ENCODE measurements at places on chromosomes 12 and 14.

- H3K4me3 ChIP-seq = no peak overlapping the region
- peaks cover 20% of the 10 kb centered on the region for H3K27me3 ChIP-seq
- DNase-seq = no peak
- peaks cover 14% of the 10 kb centered on the region for H3K36me3 ChIP-seq
These were observed 249.9 kb downstream of the DAD1 start for GRCh38 chr14:22338917-22339715.

DNA sequence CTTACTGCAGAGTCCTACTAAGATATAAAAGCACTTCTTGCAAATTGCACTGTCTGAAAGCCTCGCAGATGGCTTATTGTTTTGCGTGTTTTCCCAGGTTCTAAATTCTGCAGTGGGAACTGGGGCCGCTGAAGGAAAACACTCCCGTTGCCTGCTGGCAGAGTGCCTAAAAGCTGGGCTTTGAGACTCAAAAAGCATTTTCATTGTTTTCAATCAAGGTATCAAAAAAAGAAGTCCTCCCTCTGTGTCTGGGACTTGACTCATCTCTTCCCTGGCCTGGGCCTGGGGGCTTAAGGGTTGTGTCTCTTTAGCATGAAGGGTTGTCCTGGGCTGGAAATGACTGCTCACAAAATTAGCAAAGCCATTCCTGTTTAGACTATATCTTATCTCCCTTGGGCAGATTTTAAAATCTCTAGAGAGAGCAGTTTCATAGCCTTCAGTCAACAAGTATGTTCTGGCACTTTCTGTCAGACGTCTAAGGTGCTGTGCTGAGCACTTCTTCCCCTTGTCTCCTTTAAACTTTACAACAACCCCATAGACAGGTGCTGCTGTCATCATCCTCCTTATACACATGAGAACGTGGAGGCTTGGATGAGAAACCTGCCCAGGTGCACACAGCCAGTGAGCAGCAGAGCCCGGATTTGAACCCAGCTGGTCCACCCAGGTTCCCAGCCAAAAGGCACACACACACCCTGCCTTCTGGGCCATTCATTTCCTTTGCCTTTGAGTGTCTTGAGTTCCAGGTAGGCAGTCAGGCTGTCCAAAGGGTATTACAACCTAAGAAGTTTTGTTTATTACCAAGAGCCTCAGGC is 31.1 kb downstream of the ELK3 start:
- H3K4me1 ChIP-seq = peaks cover 18% of the 10 kb centered on the region
- H3K27me3 ChIP-seq = no peaks in the 10 kb centered on the region
- peaks cover 17% of the 10 kb centered on the region for H3K36me3 ChIP-seq
- H3K4me3 ChIP-seq = no peak overlapping the region

DNA sequence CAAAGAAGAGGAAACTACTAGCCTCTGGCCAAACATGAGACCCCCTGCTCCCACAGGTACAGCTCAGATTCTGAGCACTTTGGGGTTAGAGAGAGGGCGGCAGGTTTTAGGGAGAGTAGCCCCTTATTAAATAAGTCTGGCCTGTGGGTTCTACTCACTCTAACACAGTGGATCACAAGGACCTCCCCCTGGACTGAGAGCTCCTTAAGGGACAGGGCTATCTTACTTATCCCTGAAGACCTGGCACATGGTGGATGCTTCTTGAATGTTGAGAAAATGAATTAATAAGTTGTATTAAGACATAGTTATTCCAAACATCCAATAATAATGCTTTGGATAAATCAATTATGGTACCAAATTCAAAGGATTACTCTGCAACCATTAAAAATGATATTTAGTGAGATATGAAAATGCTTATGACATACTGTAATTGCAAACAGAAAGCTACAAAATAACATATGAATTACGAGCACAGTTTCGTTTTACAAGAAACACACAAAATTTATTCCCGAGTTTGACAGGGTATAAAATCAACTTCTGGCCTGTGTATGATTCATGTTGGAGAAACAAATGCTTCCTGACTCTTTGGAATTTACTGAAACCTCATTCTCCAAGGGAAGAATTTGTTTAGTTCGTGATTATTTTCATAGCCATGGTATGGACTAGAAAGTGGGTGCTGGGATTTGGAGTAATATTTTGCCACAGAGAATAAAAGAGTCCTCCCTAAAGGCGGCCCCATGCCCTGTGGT is 59.3 kb upstream of the BDKRB2 start:
- H3K4me3 ChIP-seq = no peak overlapping the region
- DNase-seq = no peak
- no peaks in the 10 kb centered on the region for H3K4me1 ChIP-seq
- H3K27ac ChIP-seq = no peak overlapping the region
- H3K27me3 ChIP-seq = peaks cover 24% of the 10 kb centered on the region
- no peaks in the 10 kb centered on the region for H3K36me3 ChIP-seq

DNA sequence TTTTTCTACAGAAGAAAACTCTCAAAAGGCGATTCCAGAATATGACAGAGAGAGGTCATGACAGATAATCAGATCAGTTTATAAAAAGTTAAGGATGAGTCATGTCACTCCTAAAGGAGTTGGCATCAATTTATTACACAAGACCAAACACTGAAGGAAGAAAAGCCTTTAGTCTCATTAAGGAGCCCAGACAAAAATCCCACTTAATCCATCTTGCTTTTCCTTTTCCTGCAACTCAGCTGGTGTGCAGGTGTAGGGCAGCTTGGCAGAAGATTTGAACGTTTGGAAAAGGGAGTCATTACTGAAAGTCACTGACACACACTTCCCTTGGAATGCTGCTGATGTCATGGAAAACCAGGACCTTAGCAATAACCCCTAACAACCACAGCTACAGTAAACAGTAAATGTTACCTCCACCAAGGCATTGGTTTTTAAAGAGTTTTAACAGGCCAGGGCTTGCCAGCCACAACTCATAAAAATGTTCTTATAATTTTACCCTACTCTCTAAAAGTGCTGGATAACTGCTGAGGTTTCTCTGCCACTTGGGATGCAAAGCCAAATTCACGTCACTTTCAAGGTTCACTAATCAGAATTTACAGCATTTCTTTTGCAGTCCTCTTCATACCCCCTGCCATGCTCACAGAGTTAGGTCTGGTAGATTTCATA is 320.6 kb downstream of the RAD51B start:
- H3K4me1 ChIP-seq = no peaks in the 10 kb centered on the region
- H3K4me3 ChIP-seq = no peak overlapping the region
- H3K27ac ChIP-seq = peak overlapping the region; percentile 44
- no peak for DNase-seq
- no peaks in the 10 kb centered on the region for H3K27me3 ChIP-seq

GRCh38 chr14:66039495-66039894 is 446.7 kb upstream of the CCDC196 start:
- H3K4me1 ChIP-seq = no peaks in the 10 kb centered on the region
- DNase-seq = no peak
- no peaks in the 10 kb centered on the region for H3K36me3 ChIP-seq
- H3K27ac ChIP-seq = no peak overlapping the region
- H3K27me3 ChIP-seq = peaks cover 11% of the 10 kb centered on the region

DNA sequence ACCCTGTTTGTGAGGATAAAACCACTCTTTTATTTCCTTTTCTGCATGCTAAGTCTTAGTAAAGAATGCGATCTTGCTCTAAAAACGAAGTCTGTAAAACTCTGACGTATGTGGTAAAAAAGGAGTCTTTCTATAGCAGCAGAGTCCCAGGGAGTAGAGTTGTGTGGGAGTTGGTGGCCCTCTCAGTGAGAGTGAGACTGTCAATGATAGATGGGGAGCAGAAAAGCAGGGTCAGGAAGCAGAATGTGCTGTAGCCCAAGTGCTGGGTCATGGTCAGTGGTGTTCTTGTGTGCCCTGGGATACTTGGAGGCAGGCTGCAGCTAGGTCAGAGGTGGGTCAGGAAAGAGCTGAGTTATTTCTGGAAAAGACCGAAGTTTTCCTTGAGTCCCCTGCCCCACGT is 20.3 kb upstream of the GPR33 start:
- no peaks in the 10 kb centered on the region for H3K36me3 ChIP-seq
- H3K4me3 ChIP-seq = no peak overlapping the region
- H3K4me1 ChIP-seq = no peaks in the 10 kb centered on the region
- H3K27me3 ChIP-seq = no peaks in the 10 kb centered on the region

DNA sequence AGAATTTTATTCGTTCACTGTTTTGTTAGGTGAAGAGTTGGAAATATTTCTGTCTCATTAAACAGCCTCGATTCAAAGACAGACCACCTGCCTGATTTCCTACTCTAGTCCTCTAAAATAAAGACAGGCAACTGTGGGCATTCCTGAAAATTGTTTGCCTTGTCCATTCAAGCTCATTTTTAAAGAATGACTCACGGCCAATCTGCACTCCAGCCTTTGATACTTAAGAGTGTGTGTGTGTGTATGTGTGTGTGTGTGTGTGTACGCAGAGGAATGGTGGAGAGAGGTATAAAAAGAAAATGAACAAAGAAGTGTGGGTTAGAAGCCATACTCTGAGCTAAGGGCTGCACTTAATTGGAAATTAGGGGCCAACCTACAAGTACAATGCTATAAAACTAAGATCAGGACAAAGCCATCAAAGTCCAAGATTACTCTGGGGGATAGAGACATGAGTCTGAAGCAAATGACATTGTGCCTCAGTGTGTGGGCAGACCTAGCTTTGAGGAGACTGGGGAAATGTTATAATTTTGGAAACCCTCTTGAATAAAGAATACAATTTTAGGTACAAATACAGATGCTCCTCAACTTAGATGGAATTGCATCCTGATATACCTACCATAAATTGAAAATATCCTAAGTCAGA is 45.6 kb upstream of the SOCS2 start:
- peaks cover 9% of the 10 kb centered on the region for H3K27me3 ChIP-seq
- H3K4me1 ChIP-seq = peaks cover 4% of the 10 kb centered on the region
- H3K4me3 ChIP-seq = no peak overlapping the region

GRCh38 chr14:68506645-68507419 is 286.0 kb downstream of the ZFP36L1 start:
- H3K4me1 ChIP-seq = peaks cover 54% of the 10 kb centered on the region
- peak overlapping the region; percentile 87 for H3K27ac ChIP-seq
- peak; percentile 68 for DNase-seq
- no peaks in the 10 kb centered on the region for H3K27me3 ChIP-seq
- H3K36me3 ChIP-seq = no peaks in the 10 kb centered on the region

- H3K27me3 ChIP-seq = no peaks in the 10 kb centered on the region
- H3K4me3 ChIP-seq = no peak overlapping the region
- DNase-seq = no peak
These were observed 557.2 kb downstream of the BCL11B start for GRCh38 chr14:98714626-98715425.

DNA sequence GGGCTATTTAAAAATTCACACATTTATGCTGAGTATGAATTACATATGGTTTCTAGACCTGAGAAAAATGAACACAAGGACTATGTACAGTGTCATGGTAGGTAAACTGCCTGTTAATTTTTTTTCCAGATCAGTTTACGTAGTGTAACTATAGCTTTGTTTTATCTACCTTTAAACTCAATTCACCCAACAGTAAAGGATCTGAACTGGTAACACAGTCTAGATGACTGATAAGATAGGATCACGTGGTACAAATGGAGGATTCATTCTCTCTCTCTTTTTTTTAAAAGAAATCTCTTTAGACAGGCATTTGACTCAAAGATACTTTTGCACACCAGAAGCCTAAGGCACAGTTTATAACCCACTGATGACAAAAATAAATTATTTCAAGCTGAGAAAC is 130.8 kb upstream of the ATP2B1 start:
- no peaks in the 10 kb centered on the region for H3K27me3 ChIP-seq
- H3K36me3 ChIP-seq = no peaks in the 10 kb centered on the region
- no peak overlapping the region for H3K4me3 ChIP-seq
- H3K27ac ChIP-seq = no peak overlapping the region
- no peak for DNase-seq
- H3K4me1 ChIP-seq = peaks cover 11% of the 10 kb centered on the region

GRCh38 chr12:94954948-94955592 is 48.4 kb downstream of the NDUFA12 start:
- peaks cover 4% of the 10 kb centered on the region for H3K27me3 ChIP-seq
- no peak overlapping the region for H3K27ac ChIP-seq
- H3K36me3 ChIP-seq = no peaks in the 10 kb centered on the region
- no peaks in the 10 kb centered on the region for H3K4me1 ChIP-seq
- no peak for DNase-seq

DNA sequence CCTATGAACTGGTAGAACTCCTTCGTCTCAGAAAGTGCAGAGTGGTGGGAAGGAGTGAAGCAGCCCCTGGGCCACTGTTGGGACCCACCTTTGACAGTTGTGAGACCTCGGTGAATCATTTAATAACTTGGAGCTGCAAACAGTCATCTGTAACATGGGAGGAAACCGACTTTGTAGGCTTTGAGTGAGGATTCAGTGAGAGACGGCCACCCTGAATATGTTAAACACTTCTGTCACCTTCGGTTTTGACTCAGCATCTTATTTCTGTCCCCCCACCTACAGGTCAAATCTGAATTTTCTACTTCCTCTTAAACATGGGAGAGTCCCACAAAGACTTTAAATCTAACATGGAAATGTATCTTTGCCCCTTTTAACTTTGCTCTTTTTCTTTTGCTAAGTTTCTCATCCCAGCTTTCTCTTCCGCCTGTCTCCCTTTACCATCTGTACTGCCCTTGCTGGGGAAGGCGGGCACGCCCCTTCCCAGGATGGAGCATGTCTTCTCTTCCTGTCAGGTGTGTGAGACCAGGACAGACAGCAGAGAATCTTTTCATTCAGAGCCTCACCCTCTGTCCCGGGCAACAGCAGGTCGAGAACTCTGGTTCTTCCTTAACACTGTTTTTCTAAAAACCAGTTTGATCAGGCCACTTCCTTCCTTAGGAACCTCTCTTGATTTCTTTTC is 37.1 kb downstream of the ZC3H14 start:
- DNase-seq = no peak
- peak overlapping the region; percentile 90 for H3K27ac ChIP-seq
- H3K36me3 ChIP-seq = peaks cover 47% of the 10 kb centered on the region
- peaks cover 20% of the 10 kb centered on the region for H3K4me1 ChIP-seq

DNA sequence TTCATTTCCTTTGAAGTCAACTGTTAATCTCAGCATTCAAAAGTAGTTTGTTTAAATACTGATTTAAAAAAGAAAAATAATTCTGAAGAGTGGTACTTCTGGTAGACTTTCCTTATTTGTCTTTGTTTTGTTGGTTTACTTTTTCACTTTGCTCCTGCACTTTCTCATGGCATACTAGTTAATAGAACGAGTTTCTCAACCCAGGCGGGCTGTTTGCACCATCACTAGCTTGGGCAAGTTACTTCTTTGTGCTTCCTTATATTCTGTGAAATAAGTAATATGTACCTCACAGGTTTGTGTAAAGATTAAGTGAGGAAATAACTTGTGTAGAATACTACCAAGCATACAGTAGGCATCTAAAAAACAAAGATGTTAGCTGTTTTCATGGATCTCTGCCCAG is 45.5 kb downstream of the SLC38A6 start:
- H3K4me1 ChIP-seq = no peaks in the 10 kb centered on the region
- no peak overlapping the region for H3K4me3 ChIP-seq
- no peaks in the 10 kb centered on the region for H3K36me3 ChIP-seq

Data from naive B cell (primary cell).